Stimulated activated CD4-positive, alpha-beta T cell treated with anti-CD3 and anti-CD28 coated beads, Interleukin-12 subunit alpha, Interleukin-12 subunit beta, amount 100 ng/mL, for 4 hours (primary cell): ENCODE measurements at places on chromosomes 6 and 20.
A peak's percentile ranks its signal among the peaks of the same experiment; 100 is the strongest.

DNA sequence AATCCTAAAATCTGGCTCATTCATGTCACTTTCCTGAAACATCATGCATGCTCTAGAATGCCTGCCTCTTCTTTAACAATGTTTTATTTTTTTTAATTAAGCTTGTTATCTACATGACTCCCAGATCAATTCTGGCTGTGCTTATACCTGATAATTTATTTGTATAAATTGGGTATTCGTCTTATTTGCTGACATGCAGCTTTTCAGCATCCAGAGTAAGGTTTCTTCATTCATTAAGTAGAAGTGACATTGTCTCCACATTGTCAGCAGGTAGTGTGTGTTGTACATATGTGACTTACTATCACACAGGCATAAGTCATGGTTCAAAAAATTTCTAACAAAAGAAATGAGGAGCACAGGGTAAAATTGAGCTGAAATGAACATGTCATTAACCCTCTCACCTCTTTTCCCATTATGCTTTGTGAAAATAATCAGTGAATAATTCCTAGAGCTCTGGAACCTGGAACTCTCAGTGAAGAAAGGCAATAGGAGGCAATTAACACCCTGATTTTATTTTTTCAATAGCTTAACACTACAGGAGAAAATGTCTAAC, 157.4 kb downstream of the OPRM1 start:
- DNase-seq = no peak

GRCh38 chr6:16224409-16224808, 14.0 kb upstream of the GMPR start:
- DNase-seq = no peak

DNA sequence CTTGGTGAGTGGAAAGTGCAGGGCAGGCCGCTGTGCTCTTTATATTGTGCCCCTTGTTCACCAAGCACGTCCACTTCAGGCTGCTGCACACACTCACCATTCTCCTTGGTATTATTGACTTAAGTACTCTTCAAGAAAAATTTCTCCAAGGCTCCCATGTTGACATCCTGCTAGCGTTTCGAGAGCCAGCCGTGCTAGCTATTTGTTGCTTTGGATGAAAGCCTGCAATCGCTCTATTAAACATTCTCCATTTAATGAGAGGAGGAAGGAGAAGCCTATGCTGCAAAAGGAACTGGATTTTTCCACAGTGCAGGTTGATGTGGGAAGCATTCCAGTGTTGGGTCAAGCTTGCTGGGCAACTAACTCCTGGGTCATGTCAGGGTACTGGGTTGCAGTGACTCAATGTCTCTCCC, 113.5 kb downstream of the CD83 start:
- DNase-seq = no peak

- no peak for DNase-seq
Observed at GRCh38 chr6:104409913-104410312, 449.8 kb downstream of the HACE1 start.

- peak; percentile 54 for DNase-seq
Observed at GRCh38 chr6:27867051-27867944, 44.9 kb downstream of the OR2B2 start.

DNA sequence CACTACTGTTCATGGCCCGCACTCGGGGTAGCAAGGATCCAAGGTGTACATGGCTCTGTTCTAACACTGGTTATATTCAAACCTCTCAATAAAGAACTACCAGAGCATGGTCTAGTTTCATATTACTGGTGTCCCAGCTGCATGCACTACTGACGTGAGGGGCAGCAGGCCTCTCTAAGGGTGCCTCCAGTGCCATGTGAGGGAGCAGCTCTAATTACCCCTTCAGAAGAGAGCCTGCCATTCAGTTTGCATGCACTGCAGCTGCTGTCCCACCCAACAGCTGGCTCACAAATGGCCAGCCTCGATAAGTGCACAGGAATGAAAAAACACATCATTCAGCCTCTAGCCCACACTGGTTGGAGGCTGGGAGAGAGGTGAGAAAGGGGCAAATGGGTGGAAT, 85.2 kb downstream of the SMLR1 start:
- no peak for DNase-seq

GRCh38 chr20:39259010-39259803, 297.1 kb downstream of the DHX35 start:
- DNase-seq = no peak
